ENCODE measurements at places on chromosomes 2 and 18. TPM values are rescaled to one million over a fixed set of nuclear protein-coding genes. Genes with fewer than 3 reads are reported as not detected.

GRCh38 chr2:159573294-159573693, 43.1 kb downstream of the BAZ2B start:
- no peak for DNase-seq

DNA sequence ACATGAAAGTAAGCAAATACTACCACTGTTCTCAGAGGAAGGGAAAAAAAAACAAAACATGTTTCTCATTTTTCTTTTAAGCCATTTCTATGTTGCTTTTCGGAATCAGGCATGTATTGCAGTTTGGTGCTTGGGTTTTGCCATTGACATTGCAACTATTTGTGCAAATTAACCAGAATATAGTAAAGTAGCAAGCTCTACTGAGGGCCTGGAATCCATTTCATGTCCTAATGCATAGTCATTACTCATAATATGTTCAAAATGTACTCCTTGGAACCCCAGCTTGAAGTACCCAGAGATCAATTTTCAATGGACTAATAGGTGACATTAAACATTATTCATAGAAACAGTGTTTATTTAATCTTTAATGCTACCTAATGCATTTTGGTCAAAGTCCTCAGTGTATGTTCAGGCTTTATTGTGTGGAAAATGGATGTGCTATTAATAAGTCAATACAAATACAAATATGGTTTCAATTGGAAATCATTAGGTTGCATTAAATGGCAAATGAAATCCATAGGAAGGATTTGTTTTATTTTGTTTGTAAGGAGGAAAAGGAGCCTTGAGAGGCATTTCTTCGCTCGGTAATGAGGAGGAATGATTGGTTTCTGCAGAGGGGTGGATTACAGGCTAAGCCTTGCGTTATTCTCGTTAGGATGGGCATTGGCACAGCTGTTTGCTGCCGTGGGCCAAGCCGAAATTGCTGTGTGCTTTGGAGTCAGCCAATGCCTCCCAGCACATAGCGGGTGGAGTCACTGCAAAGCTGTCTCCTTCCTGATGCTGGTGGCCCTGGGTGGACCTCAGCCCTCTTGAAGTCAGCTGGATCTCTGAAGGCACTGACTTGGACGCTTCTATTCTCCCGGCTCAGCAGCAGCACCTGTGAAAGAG, 56.4 kb downstream of the MYCN start:
- DNase-seq = no peak

- no peak for DNase-seq
These were observed 11.3 kb upstream of the MAL start for GRCh38 chr2:95014126-95014708.

GRCh38 chr18:56379256-56379655, 259.1 kb downstream of the TXNL1 start:
- DNase-seq = no peak

DNA sequence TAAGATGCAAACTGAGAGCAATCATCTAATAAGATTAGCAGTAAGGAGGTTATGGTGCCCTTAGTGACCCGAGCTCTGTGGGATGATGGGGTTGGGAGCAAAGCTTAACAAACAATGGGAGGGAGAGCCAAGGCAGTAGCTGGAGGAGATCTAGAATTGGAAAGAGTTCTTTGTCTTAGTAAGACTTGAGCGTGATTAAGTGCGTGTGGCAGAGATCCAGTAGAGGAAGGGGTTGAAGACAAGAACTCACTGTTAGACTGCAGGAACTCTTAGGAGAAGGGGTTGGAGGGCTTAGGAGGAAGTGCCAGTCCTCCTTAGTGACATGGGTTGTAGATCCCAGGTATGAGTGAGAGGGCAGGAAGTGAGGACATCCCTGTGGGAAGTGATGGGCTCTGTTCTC, 184.7 kb downstream of the GFPT1 start:
- no peak for DNase-seq

GRCh38 chr2:237156857-237157779, 71.4 kb downstream of the COPS8 start:
- DNase-seq = no peak

DNA sequence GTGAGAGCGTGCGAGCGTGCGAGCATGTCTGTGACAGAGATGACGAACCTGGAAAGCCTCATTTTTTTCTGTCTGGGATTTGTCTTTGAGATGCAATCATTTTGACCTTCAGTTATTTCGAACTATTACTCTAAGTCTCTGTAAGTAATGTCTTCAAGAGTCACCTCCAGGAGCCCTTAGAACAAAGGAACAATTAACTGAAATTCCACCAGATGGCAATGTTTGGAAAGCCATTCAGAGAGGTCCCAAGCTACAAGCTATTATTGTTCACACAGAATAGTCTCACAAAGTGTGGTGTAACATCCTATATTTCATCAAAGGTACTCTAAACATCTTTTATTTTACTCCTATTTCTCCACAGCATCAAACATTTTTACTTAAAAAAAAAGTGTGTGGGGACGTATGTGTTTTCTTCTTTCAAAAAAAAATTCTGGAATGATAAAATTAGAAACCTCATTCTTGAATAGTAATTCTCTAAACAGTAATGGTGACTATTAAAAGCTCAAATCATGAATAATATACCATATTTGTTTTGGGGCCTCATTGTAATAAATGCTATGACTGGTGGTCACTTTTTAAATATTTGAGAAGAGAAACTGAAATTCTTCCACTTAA, 35.1 kb upstream of the MAPRE2 start:
- DNase-seq = peak; percentile 72

- DNase-seq = no peak
These were observed 30.2 kb upstream of the SSB start for GRCh38 chr2:169768262-169768995.

- no peak for DNase-seq
These were observed 1191.0 kb upstream of the LRRTM1 start for GRCh38 chr2:81495556-81495955.

GRCh38 chr18:63137999-63138435, 181.6 kb downstream of the BCL2 start:
- DNase-seq = no peak

DNA sequence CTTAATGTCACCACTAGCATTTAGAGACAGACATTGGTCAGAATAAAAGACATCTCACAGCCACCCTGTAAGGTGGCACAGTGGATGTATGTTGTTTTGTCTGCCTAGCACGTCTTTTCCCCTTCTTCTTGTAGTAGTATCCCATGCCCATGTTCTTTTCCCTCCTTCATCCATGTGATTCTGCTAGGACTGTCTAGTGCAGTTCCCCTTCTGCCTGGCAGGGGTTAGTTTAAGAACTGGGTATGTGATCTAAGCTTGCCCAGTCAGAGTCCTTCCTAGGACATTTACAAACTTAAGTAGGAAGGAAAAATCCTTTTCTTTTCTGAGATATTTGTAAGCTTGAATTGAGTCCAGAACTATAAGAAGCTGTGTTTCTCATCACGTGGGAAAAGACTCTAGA, 172.3 kb downstream of the BABAM2 start:
- no peak for DNase-seq

- DNase-seq = peak; percentile 70
These were observed 14.2 kb upstream of the DOCK10 start for GRCh38 chr2:225056330-225057073.

DNA sequence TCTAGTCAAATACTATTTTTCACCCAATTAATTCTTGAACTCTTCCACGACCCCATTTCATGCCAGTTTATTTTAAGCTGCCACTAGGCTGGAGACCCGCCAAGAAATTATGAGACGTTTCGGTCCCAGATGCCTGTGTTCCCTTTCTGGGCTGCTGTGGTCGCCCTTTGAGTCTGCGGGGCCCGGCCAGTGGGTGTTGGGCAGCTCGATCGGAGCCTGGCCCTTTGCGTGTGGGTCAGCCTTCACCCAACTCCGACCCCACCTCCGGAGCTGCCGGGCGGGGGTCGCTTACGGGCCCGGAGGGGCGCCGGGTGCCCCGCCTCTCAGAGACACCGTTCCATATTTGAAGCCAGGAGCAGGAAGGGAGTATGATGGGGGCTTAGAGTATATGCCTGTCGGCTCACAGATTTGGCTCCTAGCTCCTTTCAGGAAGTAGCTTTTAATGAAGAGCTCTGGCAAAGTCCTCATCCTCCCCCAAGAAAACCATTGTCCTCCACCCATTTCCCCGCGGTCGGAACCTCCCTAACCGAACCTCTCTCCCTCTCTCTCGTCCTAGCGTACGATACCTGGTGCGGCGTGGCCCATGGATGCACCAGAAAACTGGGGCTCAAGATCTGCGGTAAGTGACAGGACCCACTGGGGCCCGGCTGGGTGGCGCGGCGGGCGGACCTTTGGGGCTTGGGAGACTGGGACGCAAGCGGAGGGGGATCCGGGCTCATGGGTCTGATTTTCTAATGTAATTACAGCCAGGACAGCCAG, 5.0 kb downstream of the GAD1 start:
- no peak for DNase-seq

DNA sequence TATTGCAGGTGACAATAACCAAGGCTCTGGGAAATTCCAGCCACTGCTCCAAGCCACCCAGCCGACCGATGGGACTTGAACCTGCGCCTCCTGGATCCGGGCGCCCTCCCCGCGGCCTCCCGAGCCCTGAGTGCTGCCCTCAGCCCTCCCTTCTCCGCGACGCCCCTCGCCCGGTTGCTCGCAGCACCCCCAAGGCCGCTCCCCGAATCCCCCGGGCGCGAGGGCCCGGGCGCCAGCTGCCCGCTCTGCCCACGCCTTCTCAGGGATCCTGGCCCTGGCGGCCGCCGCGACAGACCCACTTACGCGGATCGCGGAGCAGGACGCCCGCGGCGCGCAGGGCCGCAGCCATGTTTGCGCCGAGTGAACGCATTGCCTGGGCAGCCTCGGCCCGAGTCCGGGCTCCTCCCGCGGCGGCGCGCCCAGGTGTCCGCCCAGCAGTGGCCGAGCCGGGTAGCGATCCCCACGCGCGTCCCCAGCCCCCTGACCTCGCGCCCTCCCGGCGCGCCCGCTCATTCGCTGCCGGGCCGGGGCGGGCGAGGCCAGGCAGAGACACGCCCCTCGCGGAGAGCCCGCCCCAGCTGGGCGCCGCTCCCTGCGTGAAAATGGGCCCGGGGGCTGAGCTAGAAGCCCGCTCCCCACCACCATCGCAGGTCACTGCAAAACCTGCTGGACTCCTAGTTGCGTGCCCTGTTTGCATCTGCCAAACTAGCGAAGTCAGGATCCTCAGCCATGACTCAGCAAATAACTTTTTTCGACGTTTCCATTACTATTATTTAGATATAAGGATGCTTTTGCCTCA, at the start of gene FECH:
TSS of gene FECH (minus strand) at position 452 of the 799 bp plus-strand sequence. CDS start at position 370, 82 bp downstream.
- DNase-seq = peak; percentile 72

GRCh38 chr2:88765154-88765888, 73.8 kb downstream of the RPIA start:
- no peak for DNase-seq

- DNase-seq = no peak
These were observed 223.6 kb upstream of the AGAP1 start for GRCh38 chr2:235270291-235270690.

GRCh38 chr2:237281836-237282306, 132.1 kb downstream of the COL6A3 start:
- DNase-seq = peak; percentile 96

GRCh38 chr2:46748735-46749531, 166.7 kb downstream of the MCFD2 start:
- DNase-seq = peak; percentile 88

DNA sequence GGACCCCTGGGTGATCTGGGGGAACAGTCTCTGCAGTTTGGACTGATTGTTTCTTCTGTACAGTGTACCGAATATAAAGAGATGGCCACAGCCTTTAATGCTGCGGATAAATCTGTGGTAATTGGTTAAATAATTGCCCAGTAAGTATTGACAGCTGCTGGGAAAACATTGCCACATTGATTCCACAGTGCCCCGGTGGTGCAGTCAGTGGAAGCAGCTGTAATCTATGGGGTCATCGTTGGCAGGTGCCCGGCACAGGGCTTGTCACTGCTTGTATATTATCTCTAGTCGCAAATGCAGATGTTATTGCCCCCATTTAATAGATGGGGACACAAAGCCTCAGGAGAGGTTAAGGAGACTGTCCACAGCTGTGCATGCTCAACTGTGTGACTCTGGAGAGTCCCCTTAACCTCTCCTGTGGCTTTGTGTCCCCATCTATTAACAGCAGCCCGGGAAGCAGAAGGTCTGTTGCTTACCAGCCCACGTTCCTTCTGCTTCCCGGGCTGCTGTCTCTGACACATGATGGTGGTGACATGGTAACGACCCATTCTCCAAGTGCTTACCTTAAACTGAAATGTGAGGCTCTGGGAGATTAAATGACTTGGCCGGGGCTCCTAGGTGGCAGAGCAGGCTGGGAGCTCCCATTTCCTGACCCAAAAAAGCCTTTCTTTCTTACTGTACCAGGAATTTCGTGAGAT, 76.9 kb downstream of the NCK2 start:
- DNase-seq = no peak

DNA sequence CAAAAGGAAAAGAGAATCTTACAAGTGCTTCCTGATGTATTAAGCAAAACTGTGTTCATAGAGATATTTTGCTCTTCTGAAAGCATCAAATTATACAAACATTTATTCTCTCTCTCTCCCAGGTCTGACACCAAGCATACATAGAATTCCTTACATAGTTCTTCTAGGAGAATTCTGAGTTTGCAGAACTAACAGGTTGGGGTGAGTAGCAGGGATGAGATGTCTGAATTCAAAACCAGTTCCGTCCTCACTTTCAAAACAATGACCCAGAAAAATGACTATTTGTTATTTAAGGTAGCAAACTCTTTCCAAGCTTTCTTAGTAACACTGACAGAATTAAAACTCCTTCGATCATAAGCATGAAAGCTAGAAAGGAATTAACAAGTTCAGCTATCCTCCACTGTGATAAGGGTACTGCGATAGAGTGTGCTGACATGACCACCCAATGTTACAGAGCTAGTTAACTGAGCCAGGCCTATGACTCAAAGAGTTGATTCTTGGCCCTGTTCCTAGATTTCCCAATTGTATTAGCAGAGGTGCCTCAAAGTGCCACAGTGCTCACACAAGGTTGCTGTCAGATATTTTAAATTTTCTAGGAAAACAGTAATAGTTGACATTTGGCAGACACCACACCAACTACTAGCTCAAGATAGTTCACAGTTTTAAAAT, 85.8 kb upstream of the SETBP1 start:
- peak; percentile 88 for DNase-seq

DNA sequence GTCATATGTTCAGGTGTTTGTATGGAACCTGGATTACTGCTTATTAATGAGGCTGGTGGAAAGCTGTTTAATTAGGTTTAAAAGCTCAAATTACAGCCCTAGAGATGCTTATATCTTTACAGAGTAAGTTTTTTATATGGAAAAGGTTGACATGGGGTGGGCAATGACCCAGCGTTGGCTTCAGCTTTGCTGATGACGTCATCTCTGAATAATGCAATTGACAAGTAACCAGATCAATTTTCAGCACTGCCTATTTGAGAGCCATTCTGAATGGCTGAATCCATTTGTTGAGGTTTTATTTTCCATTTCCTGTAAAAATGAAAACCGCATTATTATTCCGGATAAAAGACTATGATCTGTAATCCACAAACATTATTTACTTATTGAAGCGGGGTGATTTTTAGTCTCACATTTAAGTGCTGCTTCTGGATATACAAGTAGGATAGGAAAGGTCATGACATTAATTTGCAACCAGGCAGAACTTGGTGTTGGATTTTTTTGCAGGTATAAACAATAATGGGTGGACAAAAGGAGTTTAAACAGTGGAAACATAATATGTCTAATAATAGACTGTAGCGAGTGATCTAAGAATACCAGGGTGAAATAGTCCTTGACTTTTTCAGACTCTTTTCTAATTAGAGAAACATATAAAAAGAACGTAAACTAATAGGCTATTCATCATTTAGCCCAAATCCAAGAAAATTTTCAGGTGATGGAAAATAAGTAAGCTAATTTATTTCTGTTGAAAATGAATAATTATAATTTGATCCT, 2.7 kb downstream of the PPP1R1C start:
- no peak for DNase-seq

The VWA3B gene
- not detected for total RNA-seq

The MC5R gene
- not detected for total RNA-seq

The IL1R1 gene
- total RNA-seq = 7.9 TPM

The DUSP2 gene
- total RNA-seq = 103 TPM

The LONRF2 gene
- total RNA-seq = 0.10 TPM

The DSC3 gene
- total RNA-seq = not detected

The TEKT4 gene
- total RNA-seq = not detected

The SP140 gene
- 2.0 TPM for total RNA-seq
